ENCODE measurements at places on chromosomes 16 and 17.

GRCh38 chr17:30116661-30117551 is at the start of gene NSRP1:
NSRP1 (plus strand) TSS chr17:30116816; CDS start chr17:30116844, 28 bp downstream.
- peak; percentile 94 for DNase-seq

DNA sequence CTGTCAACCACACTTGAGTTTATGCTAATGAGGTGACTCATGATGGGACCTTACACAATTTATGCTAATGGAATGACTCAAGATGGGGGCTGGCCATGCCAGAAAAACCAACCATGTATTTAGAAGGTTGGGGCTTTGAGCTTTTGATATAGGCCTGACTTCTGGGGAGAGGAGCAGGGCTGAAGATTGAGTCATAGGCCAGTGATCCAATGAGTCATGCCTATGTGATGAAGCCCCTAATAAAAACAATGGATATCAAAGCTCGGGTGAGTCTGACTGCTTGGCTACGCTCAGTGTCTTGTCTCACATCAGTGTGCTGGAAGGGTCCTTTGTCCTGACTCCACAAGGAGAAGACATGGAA is 7.3 kb downstream of the MFSD6L start:
- DNase-seq: no peak

- DNase-seq: no peak
Observed at GRCh38 chr16:85266857-85267256, 154.6 kb upstream of the CIBAR2 start.

DNA sequence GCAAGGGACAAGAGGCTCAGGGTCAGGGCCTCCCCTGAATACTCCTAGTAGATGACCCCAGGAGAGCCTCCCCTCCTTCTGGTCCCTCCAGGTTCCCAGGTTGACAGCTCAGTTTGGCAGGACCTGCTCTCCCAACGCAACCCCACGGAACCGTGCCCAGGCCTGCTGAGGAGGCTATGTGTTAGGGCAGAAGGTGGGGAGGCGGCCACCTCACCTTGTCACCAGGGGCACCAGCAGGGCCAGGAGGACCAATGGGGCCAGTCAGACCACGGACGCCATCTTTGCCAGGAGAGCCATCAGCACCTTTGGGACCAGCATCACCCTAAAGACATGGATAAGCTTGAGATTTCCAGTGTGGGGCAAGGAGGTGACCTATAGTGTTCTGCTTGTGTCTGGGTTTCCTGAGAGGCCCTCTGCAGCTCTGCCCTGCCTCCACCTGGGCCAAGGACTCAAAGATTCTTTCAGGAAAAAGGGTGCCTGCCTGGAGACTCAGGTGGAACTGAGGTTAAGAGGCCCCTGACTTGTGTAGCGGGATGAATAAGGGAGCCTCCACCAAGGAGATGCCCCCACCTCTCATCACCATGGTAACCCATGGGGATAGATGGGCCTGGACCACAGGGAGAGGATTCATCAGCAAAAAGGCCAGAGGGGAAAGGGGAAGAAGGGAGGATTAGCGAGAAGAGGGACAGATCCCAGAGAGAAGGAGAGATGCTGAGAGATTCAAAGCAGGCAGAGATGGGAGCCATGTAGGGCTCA is 10.7 kb downstream of the COL1A1 start:
- peak; percentile 48 for DNase-seq

GRCh38 chr16:56898847-56899246 is 33.1 kb upstream of the HERPUD1 start:
- DNase-seq: no peak

DNA sequence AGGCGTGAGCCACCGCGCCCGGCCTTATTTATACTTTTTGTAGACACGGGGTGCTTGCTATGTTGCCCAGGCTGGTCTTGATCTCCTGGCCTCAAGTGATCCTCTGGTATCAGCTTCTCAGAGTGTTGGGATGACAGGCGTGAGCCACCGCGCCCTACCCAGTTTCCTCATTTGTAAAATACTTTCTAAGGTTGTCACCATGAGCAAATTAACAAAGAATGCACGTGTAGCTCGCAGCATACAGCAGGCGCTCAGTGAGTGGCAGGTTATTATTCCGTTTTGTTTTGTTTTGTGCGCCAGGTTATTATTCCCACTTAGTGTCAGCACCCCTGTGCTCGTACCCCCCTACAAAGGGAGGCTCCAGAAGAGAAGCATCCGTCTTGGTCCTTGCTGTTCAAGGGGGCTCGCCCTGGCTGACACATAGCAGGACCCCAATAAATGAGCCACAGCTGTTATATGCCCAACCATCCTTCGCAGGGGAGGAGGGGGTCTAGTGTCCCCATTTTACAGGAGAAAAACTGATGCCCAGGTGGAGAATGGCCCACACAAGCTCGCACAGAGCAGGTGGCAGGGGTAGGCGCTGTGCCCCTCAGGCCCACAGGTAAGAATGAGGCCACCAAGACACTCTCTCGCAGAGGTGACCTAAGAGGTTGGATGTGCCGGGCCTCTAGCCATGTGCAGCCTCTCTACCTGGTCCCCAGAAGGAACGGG is 686 bp upstream of the MIEF2 start:
- no peak for DNase-seq

DNA sequence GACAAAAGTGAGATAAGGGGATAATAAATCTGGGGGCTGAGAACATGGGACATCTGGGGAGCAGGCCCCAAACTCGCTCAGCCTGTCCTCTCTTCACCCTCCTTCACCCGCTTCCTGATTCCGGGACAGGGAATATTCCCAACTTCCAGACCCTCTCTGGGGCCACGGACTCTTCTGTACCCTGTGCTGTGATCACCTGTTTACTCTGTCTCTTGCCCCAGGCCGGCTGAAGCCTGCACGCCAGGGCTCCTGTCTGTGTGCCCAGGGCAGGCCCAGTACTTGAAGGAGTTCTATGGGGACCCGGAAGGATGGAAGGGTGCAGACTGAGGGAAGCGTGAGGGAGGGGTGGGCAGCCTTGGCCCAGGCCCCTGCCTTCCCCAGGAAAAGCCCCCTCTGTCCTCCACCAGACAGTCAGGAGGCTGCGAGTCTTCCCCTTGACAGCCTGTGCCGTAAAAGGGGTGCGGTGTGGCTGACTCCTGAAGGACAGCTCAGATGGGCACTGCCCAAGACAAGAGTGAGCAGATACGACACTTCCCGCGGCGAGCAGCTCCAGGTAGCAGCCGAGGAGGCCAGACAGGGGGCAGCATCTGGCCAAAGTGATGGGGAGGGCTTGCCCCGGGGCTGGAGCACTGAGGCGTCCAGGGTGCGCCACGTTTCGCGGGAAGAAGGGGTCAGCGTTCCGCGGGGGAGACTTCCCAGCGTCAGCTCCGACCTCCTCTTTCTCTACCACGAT is 1.0 kb upstream of the CCNF start:
- no peak for DNase-seq

GRCh38 chr17:21357281-21357680 is 18.9 kb upstream of the KCNJ12 start:
- no peak for DNase-seq

DNA sequence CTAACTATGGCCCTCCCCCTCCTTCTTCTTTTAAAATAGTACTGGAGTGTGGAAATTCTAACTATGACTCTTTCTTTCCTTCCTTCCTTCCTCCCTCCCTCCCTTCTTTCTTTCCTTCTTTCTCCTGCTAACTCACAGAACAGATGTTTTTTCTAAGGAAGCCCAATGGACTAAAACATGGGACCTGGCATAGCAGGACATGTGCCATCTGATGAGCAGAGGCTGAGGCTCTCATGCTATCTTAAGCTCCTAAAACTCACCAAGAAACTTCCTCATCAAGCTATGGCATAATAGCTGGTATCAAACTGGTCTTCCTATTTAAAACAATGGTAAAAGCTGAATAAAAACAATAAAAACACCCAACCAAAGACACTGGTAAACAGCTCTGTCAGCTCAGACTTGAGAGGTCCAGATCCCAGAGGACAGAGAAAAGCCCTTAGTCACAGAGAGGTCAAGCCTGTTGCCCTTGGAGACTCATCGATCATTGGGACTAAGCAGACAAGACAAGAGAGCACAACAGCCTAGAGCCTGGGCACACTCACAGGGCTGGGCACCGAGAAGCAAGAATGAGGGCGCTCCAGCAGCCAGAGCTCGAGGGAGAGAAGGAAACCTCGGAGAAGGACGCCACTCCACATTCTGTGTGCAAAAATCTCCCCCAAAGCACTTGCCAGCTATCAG is 27.6 kb downstream of the SLC38A10 start:
- DNase-seq: no peak

GRCh38 chr17:49438436-49439278 is 24.0 kb upstream of the PHB1 start:
- DNase-seq: no peak

- DNase-seq: peak; percentile 34
Observed at GRCh38 chr17:30376621-30377452, 1.9 kb upstream of the CPD start.

DNA sequence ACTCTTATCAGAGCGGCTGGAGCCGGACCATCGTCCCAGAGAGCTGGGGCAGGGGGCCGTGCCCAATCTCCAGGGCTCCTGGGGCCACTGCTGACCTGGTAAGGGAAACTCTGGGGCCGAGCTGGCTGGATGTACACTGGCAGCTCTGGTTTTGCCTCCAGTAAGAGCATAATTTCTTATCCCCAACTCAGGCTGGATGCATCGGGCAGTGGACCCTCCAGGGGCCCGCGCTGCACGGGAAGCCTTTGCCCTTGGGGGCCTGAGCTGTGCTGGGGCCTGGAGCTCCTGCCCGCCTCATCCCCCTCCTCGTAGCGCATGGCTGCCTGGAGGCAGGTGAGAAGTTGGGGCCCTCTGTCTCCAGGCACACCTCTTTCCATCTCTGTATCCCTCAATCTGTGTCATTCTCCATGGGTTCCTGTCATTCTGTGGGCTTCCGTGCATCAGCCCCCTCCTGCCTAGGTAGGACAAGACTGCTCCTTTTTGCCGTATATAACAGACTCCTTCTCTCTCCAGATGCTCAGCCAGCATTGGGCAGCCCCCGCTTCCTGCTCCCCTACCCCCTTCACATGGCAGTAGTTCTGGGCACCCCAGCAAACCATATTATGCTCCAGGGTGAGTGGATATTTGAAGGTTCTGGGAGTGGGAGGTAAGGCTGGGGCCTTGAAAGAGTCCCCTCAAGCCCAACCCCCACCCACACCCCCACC is 9.4 kb upstream of the TMEM88 start:
- no peak for DNase-seq

DNA sequence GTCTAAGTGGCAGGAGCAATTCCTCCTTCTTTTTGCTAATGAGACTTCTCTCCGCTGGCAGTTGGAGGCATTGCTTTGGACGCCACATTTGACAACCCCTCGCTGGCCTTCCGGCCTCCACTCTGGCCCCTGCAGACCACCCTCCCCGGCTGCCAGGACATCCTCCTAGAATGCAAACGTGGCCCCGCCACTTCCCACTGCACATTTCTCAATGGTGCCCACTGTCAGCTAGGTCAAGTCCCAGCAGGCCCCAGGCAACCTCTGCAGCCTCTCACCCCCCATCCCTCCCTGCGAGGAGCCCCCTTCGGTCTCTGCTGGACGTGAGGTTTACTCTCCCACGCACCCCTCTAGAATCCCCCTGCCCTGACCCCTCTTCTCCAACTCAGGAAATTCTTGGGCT is 250.3 kb downstream of the FOXL1 start:
- DNase-seq: no peak

- no peak for DNase-seq
Observed at GRCh38 chr16:83926726-83927397, 26.2 kb upstream of the OSGIN1 start.

DNA sequence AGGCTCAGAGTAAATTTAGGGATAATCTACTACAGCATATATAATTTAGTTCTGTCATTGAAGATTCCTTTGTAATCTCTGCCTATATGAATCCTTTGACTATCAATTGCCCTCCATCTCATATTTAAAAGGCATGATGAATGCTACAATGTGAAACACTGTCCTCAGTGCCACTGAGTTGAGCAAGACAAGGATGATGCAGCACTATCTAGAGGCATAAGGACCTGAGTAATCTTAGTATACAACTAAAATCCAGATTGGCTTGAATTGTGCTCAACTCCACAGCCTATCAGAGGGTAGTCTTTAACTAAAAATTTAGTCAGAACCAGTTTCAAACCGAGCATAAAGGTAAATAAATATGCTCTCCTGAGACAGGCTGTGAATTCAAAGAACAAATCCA is 11.6 kb upstream of the STRADA start:
- no peak for DNase-seq

DNA sequence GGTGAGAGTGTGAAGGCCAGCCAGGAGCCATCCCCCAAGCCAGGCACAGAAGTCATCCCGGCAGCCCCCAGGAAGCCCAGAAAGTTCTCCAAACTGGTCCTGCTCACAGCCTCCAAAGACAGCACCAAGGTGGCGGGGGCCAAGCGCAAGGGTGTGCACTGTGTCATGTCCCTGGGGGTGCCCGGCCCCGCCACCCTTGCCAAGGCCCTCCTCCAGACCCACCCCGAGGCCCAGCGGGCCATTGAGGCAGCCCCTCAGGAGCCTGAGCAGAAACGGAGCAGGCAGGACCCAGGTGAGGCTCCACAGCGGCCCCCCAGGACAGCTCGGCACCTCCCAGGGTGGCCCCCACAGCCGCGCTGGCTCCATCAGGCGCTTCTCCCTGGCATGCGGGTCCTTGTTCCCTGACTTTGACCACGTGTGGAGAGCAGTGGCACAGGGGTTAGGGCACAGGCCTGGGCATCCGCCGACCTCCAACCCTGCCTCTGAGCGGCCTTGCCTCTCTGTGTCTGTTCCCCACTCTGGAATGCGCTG is 13.5 kb downstream of the FLYWCH2 start:
- DNase-seq: no peak

DNA sequence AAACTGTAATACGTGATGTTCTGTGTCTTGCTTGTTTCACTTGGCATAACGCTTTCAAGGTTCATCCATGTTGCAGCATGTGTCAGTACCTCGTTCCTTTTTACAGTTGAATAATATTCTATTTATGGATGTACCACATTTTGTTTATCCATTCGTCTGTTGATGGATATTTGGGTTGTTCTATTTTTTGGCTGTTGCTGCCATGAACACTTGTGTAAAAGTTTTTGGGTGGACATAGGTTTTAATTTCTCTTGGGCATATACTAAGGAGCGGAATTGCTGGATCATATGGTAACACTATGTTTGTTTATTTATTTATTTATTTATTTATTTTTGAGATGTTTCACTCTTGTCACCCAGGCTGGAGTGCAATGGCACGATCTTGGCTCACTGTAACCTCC is 137.0 kb downstream of the MSI2 start:
- no peak for DNase-seq

- no peak for DNase-seq
Observed at GRCh38 chr17:17042851-17043460, 699 bp downstream of the MPRIP start.

- DNase-seq: no peak
Observed at GRCh38 chr16:51112323-51112722, 38.7 kb downstream of the SALL1 start.

GRCh38 chr16:14559809-14560241 is 70.2 kb downstream of the PARN start:
- no peak for DNase-seq

Measured in skin of body (tissue), 3 donors.